ENCODE measurements at places on chromosomes 1 and 21.

- no peak for DNase-seq
These were observed 2.2 kb downstream of the MAP7D1 start for GRCh38 chr1:36157973-36158826.

DNA sequence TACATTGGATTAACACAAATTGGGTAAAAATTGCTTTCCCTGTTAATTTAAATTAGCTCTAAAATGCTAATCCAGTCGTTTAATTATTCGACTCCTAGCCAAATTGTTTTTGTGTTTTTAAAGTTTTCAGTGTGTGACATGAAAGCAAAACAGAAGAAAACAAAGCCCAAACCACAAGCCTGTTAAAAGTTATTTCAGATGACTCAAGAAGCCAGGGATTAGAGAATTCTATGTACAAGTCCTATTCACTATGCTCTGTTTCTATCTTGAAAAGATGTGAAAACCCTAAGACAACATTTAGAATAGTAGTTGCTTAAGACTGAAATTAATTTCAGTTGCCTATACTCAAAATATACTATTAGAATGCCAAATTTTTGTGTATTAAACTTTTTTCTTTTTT is 294.8 kb upstream of the ADAMTS5 start:
- no peak for DNase-seq

DNA sequence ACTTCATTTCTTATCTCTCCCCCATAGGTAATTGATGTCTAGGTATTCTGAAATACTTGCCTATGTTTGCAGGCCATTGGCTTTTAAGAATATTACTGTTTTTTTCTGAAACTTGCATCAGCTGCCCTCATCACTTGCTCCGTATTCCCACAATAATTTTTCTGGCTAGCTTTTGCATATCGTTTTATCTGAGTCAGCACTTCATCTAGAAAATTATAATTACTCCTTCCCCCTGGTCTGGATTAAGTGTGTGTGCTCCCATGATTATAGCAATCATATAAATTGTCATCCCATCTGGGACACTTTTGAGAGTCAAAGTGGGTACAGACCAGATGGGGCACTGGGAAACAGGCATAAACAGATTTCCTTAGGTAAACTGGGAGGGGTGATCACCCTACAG is 583.2 kb upstream of the B3GALT2 start:
- DNase-seq: no peak

DNA sequence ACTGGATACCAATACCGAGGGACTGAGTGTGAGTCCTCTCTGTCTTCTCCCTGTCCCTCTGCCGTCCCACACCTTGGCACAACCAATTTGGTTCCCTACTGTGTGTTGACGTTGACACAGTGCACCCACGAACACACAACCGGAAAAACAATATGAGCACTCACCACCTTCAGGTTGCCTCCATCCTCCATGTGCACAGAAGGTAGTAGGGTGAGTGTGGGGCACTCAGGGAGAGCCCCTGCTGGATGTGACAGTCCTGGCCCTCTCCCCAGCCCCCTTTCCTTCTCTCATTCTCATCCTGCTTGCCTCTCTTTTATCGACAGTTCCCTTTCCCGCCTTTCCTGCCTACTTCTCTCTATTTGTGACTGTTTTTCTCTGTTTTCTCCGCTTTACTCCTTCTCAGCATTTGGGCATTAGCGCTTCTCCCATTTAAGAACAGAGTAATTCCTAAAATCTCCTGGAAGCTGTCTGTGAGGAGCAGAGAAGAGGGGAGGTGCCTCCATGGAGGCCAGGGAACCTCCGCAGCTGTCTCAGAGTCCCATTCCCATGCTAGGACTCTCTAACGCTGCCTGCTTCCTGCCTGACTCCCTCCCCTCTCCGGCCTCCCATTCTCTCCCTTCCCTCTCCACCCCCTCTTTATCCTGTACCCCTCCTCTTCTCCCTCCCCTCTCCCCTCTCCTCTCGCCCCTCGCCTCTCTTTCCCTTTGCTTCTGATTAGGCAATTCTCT is 16.4 kb downstream of the CADM3 start:
- no peak for DNase-seq

- DNase-seq: peak; percentile 36
These were observed 800 bp downstream of the DR1 start for GRCh38 chr1:93346421-93346993.

DNA sequence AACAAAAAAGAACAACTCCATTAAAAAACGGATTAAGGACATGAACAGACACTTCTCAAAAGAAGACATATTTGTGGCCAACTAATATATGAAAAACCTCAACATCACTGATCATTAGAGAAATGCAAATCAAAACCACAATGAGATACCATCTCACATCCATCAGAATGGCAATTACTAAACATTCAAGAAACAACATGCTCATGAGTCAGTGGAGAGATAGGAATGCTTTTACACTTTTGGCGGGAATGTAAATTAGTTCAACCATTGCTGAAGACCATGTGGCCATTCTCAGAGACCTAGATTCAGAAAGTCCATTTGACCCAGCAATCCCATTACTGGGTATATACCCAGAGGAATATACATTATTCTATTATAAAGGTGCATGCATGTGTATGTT is 1442.6 kb upstream of the B3GALT2 start:
- DNase-seq: no peak

DNA sequence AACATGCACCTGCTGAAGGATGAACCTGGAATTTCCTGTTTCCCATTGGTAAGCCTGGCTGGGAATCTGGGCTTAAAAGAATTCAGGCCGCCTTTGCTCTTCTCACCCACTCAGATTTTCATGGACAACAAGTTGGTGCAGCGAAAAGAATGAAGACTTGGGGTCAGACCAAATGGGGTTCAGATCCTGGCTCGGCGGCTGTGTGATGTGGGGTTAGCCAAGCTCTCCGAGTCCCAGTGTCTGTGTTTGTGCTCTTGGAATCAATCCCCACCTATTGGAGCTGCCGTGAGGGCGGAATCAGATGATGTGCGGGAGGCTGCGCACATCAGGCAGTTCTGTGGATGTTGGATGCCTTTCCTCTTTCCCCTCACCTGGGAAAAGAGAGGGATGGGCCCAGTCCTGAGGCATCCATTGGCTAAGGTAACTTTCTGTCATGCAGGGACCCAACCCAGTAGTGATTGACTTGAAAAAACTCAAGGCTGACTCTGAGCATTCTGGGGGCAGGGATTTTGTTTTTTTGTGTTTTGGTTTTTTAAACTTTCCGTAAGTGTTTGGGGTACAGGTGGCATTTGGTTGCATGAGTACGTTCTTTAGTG is 228.3 kb downstream of the KAZN start:
- no peak for DNase-seq

DNA sequence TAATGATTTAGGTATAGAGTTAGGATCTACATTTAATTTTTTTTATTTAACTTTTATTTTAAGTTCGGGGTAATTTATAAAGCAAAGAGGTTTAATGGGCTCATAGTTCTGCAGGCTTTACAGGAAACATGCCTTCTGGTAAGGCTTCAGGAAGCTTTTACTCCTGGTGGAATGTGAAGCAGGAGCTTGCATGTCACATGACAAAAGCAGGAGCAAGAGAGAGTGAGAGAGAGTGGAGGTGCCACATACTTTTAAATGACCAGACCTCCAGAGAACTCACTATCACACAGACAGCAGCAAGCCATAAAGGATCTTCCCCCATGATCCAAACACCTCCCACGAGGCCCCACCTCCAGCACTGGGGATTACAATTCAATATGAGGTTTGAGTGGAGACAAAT is 17.6 kb upstream of the GBP2 start:
- no peak for DNase-seq

DNA sequence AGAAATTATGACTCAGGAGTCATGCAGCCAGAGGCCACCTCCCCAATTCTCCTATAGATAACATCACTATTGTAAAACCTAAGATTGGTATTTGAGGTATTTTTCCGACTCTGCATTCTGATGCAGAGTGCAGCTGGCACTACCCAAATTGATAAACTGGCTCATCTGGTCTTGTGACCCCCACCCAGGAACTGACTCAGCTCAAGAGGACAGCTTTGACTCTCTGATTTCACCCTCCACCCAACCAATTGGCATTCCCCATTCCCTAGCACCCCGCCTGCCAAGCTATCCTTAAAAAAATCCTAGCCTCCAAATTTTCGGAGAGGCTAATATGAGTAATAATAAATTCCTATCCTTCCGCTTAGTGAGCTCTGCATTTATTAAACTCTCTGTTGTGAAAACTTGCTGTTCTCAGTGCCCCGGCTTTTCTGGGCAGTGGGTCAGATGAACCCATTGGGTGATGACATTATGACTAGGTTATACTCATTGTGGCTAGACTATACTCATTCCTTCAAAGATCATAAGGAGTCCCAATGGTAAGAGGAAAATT is 39.4 kb upstream of the EPS15 start:
- no peak for DNase-seq

GRCh38 chr1:151692226-151692625 is 24.4 kb downstream of the CELF3 start:
- DNase-seq: no peak

GRCh38 chr1:57091642-57092041 is 125.8 kb upstream of the C8B start:
- DNase-seq: no peak

- no peak for DNase-seq
These were observed 83.6 kb upstream of the RGS1 start for GRCh38 chr1:192491804-192492554.

- DNase-seq: no peak
These were observed 15.6 kb upstream of the PLEKHG5 start for GRCh38 chr1:6507037-6507428.

DNA sequence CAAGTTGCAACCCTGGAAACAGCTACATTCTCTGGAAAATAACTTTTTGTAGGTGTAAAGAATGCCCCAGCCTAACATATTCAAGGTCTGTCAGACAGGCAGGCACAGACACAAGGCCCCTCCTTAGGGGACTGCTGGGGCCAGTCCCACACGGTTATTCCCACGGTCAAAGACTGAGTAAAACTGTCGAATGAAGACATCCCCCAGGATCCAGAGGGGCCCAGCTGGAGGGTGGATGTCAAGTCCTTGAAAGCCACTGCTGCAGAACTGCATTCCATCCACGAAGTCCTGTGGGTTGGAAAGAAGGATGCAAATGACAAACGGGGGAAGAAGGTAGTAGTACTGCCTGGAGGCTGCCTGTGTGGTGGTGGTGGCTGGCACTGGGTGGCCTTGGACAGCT is 6.9 kb upstream of the RAB7B start:
- no peak for DNase-seq

- DNase-seq: no peak
These were observed 25.0 kb downstream of the DUSP10 start for GRCh38 chr1:221716713-221717484.

GRCh38 chr21:17396948-17397347 is 115.9 kb upstream of the CXADR start:
- DNase-seq: no peak

DNA sequence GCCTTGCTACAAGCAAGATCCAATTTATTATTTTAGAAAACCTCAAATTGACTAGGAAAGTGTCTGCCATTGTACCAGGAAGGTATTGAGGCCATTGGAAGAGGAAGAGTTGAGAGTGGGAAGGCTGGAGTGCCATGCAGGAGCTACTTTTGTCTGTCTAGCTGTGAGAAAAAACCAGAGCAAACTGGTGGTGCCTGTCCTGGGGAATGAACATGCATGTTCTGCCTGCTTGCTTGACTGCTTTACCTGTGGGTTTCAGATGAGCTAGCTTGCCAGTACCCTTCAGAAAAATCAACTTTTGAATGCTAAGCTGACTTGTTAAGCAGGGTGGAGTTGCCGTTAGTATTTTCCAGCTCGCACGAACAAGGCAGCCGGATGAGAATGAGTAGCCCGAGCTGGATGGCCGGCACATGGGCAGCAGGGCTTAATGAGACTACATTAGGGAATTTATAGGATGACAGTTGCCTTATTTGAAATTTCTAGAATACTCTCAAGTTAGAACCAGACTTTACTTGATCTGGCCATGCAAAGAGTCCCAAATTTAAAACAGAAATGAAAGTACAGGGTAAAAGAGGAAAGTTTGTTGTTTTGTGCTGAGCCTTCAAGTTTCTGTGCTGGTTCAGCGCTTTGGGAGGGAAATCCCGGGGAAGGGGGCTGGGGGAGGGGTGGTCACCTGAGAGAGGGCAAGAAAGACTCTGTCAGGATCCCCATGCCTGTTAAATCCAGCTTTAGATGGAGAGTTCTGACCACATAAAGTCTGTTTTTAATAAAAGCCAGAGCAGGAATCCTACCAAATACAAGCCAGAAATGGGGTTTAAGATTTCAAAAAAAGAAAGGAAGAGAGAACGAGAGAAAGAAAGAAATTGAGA is 29.6 kb upstream of the C1orf105 start:
- DNase-seq: peak; percentile 70

DNA sequence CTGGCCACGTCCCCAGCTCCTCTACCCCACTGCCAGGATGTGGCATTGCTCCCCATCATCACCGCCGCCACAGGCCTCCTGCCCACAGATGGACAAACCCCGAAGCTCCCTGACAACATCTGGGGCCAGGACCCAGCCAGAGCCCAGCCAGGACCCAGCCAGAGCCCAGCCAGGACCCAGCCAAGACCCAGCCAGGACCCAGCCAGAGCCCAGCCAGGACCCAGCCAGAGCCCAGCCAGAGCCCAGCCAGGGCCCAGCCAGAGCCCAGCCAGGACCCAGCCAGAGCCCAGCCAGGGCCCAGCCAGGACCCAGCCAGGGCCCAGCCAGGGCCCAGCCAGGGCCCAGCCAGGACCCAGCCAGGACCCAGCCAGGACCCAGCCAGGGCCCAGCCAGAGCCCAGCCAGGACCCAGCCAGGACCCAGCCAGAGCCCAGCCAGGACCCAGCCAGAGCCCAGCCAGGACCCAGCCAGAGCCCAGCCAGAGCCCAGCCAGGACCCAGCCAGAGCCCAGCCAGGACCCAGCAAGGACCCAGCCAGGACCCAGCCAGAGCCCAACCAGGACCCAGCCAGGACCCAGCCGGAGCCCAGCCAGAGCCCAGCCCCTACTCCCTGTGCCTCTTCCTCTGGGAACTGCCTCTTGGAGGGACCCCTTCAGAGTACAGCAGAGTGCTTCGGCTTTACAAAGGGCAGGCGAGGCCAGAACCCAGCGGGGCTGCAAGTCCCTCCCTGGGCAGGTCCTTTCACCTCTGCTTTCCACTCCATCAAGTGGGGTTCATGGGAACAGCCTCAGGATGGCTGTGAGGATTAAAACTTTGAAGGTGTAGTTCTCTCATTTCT is 43.7 kb downstream of the DISP3 start:
- no peak for DNase-seq

GRCh38 chr1:235054466-235054865 is 74.2 kb downstream of the TOMM20 start:
- no peak for DNase-seq

- no peak for DNase-seq
These were observed 77.0 kb downstream of the CTH start for GRCh38 chr1:70487910-70488665.

Data from right kidney (tissue), 9 donors.